ENCODE measurements at places on chromosomes 4 and X.

- DNase-seq = no peak
These were observed 67.6 kb upstream of the GPR101 start for GRCh38 chrX:137101273-137101990.

DNA sequence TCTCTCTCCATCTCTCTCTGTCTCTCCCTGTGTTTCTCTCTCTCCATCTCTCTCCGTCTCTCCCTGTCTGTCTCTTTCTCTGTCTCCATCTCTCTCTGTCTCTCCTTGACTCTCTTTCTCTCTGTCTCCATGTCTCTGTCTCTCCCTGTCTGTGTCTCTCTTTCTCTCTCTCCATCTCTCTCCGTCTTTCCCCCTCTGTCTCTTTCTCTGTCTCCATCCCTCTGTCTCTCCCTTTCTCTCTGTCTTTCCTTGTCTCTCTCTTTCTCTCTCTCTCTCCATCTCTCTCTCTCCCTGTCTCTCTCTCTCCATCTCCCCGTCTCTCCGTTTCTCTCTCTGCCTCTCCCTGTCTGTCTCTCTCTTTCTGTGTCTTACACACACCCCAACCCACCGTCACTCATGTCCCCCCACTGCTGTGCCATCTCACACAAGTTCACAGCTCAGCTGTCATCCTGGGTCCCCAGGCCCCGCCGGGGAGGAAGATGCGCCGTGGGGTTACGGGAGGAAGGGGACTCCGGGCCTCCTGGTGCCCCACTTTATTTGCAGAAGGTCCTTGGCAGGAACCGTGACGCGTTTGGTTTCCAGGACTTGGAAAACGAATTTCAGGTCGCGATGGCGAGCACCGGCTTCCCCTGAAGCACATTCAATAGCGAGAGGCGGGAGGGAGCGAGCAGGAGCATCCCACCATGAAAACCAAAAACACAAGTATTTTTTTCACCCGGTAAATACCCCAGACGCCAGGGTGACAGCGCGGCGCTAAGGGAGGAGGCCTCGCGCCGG is 1.2 kb upstream of the SHOX start:
- no peak for DNase-seq

- no peak for DNase-seq
These were observed 52.8 kb downstream of the RBM47 start for GRCh38 chr4:40576651-40577480.

- DNase-seq = no peak
These were observed 325.6 kb downstream of the CAMK2D start for GRCh38 chr4:113435893-113436292.

- no peak for DNase-seq
These were observed 406.2 kb downstream of the TLL1 start for GRCh38 chr4:166279261-166279660.

DNA sequence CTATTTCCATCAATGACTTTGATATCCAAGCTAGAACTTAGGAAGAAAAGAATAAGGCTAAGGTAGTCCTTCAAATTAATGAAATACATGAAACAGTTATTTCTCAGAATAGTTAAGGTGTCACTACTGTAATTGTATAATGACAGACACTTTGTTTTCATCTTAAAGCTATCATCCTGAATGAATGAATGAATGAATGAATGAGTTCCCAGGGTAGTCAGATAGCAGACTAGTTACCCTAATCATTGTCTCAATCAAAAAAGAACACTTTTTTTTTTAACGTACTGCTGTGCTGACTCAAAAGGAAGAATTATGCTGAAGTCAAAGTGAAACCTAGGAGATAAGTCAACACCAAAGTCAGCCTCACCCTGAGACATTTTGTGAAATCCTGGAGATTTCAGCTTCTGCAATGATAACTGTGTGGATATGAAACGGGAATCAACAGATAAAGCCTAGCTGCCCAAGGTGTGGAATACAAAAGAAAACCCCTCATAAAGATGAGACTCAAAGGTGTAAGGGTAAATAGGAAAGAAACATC is 68.3 kb upstream of the CNKSR2 start:
- no peak for DNase-seq

DNA sequence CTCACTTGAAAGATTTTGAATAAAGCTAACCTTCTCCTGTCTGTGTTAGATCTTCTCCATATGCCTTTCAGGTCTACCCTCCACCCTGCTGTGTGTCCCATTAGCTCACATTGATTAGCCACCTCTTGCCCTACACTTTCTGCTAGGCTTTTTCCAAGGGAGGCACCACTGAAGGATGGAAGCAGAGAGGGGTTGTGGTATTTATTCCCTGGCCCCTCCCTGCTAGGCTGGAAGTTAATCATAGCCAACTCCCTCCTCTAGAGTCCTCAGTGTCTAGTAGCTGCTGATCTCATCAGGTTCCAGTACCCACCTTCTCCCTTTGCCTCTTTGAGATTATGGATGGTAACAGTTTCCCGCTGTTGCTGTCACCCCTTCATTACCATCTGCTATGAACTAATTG is 8.9 kb upstream of the SMIM43 start:
- DNase-seq = no peak

GRCh38 chr4:74516303-74516702 is 71.4 kb downstream of the AREG start:
- no peak for DNase-seq

- DNase-seq = no peak
These were observed 58.3 kb downstream of the TMEM144 start for GRCh38 chr4:158268553-158268952.

GRCh38 chr4:101621120-101621519 is 169.4 kb upstream of the BANK1 start:
- DNase-seq = no peak

DNA sequence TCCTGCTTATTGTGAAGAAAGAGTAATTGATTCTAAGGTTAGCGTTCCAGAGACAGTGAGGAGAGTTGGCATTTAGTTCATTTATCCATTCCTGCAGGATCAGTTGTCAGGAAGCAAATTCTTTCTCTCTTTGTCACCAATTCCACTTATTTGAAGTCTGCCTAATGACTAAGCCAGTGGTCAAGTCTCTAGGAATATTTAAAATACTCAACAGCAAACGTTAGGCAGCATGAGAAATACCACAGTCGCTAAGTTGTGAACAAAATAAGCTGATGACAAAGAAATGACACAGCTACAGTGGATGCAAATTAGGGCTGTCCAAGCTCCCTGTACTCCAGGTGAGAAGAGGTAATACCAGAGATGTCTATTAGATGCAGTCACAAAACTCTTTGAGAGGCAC is 6.6 kb upstream of the MAGEB17 start:
- no peak for DNase-seq

DNA sequence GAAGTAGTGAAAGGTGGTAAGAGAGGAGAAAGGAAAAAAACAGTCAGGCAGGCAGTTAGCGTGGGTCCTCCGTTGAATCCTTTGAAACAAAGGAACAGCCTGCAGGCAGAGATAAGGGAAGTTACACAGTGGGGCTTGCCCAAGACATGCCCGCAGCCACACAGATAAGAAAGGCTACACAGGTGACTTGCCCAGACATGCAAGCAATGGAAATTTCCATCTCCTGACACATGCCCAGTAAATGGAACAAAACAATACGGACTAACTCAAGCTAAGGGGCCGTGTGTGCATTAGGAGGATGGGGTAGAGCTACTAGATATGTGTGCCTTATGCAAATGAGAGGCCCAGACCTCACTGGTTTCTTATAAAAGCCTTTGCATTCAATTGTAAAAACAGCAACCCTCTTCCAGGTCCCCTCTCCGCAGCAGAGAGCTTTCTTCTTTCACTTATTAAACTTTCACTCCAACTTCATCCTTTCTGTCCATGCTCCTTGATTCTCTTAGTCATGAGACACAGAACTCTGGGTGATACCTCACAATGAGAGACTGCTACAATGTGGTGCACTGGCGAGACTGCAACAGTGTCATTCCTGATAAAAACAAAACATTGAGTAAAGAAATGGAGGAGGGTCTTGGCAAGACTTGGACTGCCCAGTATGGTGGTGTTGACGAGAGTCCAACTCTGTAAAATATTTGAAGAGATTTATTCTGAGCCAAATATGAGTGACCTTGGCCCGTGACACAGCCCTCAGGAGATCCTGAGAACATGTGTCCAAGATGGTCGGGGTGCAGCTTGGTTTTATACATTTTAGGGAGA is 997.4 kb upstream of the PRKX start:
- no peak for DNase-seq

DNA sequence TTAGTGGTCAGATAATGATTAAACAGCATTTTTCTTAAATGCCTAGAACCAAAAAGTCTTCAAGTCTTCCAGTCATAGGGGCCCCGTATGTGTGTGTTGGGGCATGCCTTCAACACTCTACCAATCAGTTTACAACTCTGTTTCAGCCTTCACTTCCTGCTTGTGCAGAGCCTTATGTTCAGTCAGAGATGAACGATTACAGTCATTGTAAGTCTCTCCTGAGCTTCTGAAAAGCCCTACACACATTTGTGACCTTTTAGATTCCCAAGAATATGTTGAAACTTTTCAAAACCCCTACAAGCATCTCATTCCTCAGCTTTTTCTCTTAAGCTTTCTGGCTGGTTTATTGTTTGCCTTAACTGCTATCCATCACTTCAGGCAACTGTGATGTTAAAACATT is 591.2 kb downstream of the ZNF674 start:
- DNase-seq = no peak

DNA sequence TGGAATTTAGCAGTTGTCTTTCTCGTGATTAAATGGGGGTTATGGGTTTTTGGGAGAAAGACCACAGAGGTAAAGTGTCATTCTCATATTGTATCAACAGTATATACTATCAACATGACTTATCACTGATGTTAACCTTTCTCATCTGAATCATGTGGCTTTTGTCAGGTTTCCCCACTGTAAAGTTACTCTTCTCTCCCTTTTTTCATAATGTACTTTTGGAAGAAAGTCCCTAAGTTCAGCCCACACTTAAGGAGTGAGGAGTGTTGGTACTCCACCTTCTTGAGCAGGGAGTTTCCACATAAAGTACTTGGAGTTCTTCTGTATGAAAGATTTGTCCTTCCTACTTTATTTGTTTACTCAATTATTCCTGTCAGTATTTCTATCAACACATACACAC is 169.9 kb downstream of the ZNF330 start:
- no peak for DNase-seq

GRCh38 chr4:77994194-77994721 is 62.9 kb upstream of the FRAS1 start:
- DNase-seq = no peak

DNA sequence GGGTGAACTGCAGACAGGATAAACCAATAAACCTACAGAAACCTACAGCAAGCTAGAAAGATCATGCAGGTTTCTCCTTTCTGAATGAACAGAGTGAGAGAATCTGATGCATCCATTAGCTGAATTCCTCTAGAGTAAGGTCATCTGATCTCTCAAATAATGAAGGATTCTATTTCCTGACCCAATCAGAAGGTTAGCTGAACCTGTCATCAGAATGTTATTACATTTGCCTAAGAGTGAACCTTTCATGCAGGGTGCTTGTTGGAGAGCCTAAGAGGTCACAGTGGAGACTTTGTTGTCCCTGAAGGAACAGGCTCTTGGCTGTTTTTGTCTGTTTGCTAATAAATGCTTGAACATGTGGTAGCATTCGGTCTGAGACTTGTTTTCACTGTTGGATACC is 24.0 kb downstream of the MEPE start:
- no peak for DNase-seq

DNA sequence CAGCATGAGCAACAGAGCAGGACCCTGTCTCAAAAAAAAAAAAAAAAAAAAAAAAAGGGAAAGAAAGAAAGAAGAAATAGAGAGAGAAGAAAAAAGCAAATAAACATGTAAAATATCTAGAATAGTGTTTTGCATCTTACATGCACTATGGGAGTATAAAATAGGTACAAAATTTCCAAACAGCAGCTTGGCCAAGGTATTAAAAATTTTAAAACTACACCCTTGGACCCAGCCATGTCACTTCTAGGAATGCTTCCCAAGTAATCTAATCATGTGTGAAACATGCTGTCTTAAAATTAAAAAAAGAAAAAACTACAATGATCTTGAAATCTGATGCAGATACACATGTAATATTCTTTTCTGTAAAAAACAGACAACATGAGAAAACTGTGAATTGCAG is 21.6 kb downstream of the IRF2 start:
- no peak for DNase-seq

DNA sequence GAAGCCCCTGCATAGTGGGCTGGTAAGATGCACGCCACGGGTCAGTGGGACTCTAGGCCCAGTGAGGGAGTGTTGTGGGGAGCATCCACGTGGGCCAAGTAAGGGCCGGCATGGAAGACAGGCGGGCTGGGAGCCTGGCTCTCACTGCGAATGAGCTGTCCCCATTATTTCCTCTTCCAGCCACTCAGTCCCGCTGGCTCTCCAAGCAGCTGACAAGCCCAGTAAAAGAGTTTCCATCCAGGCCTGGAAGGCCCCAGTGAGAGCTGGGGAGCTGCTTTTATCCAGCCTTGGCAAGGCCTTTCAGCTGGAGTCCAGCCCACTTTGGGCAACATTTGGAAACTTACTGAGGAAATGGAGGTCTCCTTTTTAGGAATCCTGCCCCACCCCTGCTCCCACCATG is 24.9 kb downstream of the APLN start:
- DNase-seq = no peak

DNA sequence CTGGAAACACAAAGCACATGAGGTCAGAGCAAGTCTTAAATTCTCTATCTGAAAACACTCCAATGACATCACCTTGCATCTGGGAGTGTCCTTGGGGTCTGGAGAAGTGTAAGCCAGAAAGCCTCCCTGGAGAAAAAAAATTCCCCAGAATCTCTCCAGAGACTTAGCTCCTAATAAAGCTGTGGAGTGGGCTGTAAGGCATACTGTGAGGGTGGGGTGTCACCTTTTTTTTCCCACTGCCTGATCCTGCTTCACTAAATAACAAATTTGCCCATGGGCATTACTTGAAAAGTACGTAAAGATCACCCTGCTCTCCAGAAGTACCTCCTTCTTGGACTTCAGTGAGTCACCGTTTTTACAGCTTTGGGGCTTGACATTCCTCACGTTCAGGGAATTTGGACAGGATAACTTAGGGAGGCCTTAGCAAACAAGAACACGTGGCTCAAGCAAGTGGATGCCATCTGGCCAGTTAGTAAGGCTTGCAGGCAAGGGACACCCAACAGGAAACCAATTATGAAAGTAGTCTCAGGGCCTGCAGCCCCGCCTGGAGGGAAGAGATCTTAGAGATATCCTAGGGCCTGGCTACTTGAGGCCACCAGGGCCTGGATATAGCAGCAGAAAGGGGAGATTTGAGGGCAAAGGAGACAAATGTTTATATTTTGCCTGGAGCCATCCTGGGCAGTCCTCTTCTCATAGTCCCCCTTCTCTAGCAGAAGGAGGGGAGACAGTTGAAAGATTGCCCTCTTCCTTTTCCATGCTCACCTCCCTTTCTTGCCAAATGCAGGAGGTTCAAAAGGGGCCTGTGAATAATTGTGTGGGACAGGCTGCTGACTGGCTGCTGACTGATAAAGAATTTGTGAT is 60.1 kb upstream of the PLAC1 start:
- DNase-seq = no peak
